ENCODE measurements at places on chromosomes 2 and 18.
A peak's percentile ranks its signal among the peaks of the same experiment; 100 is the strongest.

DNA sequence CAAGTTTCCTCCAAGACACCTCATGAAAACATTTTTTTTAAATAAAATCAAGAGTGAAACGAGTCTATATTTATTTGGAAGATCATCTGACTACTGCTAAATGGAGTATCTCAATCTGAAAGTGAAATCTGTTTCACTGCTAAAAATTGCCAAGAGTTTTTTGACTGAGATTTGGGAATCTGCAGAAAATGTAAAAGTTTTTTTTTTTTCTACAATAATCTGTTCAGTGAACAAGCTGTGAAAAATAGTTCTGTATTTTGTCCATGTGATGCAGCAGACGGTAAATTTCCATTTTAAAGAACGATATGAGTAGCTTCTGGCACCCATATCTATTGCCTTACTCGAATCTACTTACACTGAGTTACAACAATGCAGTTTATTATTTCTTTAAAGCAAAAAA lies 519.7 kb downstream of the PLCL1 start:
- DNase-seq = no peak

DNA sequence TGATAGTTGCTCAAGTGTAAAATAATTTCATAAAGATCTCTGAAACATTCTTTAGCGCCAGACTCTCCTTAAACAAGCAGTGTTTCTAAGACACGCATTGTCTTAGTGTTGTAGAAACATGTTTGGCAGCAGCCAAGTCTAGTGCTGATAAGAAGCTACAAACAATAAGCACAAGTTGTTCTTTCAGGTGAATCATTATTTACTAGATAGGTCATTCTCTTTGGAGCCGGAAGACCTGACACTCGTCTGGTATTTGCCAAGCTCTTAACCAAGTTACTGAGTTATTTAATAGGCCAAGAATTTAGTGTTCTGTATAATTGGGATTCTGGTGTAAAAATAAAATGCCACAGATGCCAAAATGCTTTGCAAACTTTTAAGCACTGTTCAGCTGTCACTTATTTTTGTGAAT lies 852.1 kb downstream of the CPS1 start:
- no peak for DNase-seq

- DNase-seq = no peak
Observed at GRCh38 chr2:86256300-86256699, 57.0 kb downstream of the MRPL35 start.

- DNase-seq = no peak
Observed at GRCh38 chr18:13934676-13935075, 19.3 kb upstream of the MC2R start.

DNA sequence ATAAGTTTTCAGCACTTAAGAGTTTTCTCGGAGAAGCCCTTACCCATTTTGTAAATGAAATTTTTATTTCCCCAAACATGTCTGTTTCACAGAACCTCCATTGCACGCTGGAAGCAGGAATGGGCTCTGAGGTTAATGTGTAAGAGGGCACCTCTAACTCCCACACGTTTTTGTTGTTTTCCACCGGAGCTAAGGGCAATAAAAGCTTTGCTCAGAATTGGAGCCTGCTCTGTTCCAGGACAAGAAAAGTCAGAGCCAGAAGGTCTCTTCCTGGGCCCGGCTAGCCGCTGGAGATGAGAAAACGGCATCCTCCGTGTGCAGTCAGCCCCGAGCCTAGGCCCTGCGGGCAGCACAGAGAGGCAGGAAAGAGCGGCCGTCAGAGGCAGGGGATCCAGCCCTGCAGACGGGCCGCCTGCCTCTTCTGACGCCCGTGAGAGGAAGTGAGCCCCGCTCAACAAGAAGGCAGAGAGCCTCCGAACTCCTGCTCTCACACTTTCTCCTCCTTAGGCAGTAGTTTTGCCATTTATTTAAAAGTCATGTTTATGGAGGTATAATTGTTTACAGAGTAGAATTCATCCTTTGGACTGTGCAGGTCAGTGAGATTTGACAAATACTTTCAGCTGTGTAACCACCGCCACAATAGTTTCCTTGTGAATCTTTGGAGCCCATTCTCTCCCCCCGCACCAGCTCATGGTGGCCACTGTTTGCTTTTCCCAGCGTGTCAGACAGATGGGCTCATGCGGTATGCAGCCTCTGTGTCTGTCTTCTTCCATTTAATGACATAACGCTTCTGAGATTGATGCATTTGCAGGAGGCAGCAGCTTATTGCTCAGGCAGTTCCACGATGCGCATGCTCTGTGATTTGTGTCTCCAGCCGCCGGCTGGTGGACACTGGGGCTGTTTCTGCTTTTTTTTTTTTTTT lies 117.3 kb downstream of the GALR1 start:
- peak; percentile 76 for DNase-seq

- DNase-seq = peak; percentile 14
Observed at GRCh38 chr2:32008805-32009515, 1.8 kb downstream of the MEMO1 start.

DNA sequence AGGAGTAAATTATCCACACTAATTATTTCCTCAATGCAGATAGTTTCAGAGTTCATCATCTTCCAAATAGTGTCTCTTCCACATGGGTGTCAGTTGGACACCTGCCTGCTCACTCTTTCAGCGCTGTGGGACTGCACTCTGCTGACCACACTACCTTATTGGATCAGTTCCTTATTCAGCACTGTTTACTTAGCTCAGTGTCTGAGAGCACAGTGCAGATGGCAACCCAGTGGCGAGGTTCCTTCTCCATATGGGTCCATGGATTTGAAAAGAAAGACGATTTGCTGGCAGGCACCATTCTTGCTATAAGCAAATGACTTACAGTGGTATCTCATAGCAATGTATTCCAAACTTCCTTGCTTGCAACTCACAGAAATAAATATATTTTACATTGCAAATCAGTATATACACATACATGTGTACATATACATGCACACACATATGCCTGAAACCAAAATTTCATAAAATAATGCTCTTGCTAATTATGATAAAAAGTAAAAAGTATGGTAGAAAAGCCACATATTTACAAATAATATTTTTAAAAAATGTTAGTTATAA lies 354.8 kb downstream of the INSIG2 start:
- DNase-seq = no peak

- DNase-seq = no peak
Observed at GRCh38 chr2:127153691-127154158, 46.8 kb upstream of the BIN1 start.

DNA sequence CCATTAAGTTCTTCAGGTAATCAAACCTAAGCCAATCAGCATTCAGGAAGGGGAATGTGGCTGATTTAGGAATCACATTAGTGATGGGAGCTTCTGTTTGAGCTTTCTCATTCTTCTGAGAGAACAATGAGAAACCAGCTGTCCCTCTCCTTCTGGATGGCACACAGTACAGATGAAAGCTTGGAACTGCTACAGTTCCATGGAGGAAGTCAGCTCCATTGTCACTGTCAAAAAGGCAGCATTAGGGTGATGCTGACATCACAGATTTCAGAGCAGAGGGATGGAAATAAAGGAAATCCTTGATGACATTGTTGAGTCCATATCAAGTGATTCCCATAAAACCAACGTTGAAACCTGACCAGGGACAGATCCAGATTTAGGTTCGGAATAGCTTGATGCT lies 36.1 kb upstream of the ACYP2 start:
- no peak for DNase-seq

GRCh38 chr2:4947911-4948310 lies 744.3 kb upstream of the SOX11 start:
- no peak for DNase-seq

- DNase-seq = no peak
Observed at GRCh38 chr2:48114256-48114655, 208.0 kb upstream of the FBXO11 start.

- DNase-seq = no peak
Observed at GRCh38 chr2:134142341-134142738, 111.5 kb upstream of the MGAT5 start.

DNA sequence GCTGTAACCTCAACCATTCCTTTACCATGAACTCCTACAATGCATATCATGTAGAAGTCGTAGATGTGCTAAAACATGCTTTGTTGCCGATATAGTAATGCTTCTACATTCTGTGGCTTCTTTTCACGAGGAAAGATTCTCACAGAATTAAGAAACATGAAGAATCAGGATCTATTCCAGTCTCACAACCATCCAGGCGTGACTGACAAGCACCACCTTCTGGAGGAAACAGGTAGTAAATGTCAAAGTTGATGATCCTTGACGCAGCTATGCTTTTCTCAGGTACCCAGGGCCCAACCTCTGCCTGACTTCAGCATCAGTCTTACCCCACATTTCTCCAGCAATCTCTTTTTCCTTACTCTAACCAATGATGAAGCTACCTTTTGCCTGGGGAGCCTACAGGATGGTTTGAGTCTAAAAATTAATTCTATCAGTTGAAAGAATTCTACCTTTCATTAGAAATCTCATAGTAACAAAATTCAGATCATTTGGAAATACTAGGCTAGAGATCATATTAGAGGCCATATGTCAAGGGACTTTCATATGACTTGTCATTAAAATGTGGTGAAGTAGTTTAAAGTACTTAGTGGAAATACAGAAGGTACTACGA lies 123.3 kb upstream of the RND3 start:
- no peak for DNase-seq

- no peak for DNase-seq
Observed at GRCh38 chr2:176099159-176099727, 352 bp upstream of the HOXD12 start.

GRCh38 chr2:160399880-160400279 lies 93.7 kb downstream of the RBMS1 start:
- no peak for DNase-seq

DNA sequence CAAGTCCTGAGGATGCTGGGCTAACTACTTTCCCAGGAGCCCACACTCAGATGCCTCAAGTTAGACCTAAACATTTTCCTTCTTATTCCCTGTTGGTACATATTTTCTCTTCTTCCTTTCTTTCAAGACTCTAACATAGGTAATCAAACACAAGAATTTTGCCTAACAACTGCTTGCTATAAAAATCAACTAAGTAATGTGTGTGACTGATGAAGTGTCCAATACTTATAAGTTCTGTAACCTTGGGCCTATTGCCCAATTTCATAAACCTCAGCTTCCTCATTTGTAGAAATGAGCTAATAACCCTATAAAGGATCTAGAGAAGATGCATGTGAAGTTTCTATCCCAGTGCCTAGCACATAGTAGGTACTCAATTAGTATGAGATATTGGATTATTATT lies 31.6 kb upstream of the PIK3C3 start:
- DNase-seq = no peak

- DNase-seq = no peak
Observed at GRCh38 chr18:27879540-27879939, 297.4 kb downstream of the CDH2 start.

DNA sequence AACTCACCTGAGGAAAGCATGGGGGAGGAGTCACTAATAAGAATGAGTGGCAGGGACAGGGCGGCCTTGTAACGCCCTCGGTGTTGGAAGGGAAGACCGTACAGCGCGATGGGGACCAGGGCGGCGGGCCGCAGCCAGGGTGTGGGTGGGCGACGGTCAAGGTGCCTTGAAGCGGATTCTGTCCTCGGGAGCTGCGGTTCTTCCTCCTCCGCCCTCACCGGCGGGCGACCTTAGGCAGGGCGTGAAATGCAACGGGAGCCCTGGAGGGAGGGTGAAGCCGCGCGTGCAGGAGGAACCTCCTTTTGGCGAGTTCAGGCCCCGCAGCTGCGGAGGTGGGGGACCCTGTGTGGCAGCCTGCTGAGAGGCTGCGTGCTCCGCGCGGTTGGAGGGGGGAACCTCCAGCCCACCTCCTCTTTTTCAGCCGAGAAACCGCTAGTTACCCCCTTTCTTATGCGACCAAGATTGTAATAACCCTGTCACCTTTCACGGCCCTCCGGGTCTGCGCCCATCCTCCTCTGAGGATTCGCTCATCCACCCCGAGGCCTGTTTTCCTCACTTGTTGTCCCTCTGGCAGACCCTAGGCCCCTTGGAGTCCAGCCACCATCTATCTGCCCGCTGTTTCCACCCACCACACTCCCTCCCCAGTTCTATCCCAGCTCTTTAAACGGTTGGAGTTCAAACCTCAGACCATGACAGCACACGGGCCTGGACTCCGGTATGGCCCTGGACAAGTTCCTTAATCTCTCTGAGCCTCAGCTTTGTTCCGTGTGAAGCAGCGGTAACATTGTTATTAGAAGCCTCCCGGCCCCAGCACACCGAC lies 823 bp upstream of the RNU2-63P start:
- DNase-seq = no peak

GRCh38 chr2:163185160-163185559 lies 346.6 kb upstream of the KCNH7 start:
- DNase-seq = no peak

DNA sequence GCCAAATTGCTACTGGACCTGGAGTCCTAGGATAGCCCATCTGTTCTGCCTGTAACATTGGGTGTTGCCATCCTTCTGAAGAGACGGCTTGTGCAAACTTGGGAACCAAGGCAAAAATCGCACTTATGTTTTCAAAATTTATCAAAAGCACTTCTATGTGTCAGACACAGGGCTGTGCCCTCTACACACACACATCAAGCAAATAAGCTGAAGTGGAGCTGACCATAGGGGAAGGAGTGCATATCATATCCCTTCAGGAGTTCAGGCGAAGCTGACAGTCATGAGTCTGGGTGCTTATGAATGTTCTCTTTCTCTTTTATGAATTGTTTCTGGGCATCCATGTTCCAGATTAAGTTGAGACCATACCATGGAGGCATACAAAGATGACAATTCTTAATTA lies 247.9 kb downstream of the CYRIA start:
- no peak for DNase-seq

DNA sequence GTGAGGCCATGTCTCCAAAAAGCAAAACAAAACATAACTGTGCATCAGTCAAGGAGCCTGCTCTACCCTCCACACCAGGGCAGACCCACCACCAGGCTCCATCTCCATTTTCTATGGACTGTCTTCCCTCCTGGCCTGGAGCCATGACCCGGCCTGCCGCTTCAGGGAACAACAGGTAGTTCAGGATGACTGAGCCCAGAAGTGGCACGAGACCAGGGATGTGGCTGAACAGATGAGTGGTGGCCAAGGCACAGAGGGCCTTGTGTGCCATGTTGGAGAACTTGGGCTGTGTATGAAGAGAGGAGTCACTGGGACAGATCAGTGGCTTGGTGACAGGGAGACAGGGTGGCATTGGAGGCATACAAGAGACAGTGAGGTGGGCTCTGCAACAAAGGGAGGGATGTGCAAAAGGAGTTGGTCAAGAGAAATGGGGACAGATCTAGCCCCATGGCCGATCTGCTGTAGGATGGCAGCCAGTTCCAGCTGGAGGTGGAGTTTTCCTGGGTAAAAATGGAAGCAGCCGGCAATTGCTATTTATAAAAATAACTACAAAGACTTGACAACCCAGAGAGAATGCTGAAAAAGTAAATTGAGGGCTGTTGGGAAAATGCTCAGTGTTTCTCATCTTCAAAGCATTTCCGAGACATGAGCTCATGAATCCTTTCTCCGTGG lies 35.0 kb downstream of the TMEM177 start:
- DNase-seq = no peak

GRCh38 chr2:64797881-64798575 lies 144.3 kb upstream of the SERTAD2 start:
- DNase-seq = no peak

- no peak for DNase-seq
Observed at GRCh38 chr2:24613154-24613814, 122.2 kb downstream of the NCOA1 start.

- DNase-seq = no peak
Observed at GRCh38 chr18:24631243-24632025, 171.0 kb downstream of the HRH4 start.

- no peak for DNase-seq
Observed at GRCh38 chr2:26584191-26584590, 57.0 kb downstream of the CIB4 start.

All from NCI-H1694 treated with DMSO at 0.1 percent for 48 hours (cell line).